ENCODE measurements at places on chromosomes 4 and X.

DNA sequence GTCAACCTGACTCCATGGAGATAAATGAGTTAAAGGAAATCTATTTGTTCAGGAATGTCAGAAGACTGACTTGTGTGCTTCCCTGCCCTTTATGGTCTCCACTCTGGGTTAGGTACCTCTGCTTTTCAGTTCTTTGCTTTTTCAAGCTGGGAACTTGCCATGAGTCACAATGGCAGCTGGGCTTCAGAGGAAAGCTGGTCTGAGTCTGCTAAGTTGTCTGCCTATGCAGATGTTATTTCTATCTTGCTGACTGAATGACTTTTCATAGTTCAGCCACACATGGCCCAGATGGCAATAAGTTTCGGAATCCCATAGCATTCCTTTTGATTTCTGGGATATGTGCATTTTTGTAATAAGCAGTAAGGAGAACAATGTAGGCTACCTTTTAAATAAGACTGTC, 337.9 kb upstream of the FGF13 start:
- no peak for DNase-seq

- DNase-seq, result no peak
Measured at GRCh38 chrX:24019448-24019847, 7.5 kb downstream of the KLHL15 start.

GRCh38 chr4:81519427-81519773, 47.7 kb upstream of the RASGEF1B start:
- DNase-seq, result no peak

DNA sequence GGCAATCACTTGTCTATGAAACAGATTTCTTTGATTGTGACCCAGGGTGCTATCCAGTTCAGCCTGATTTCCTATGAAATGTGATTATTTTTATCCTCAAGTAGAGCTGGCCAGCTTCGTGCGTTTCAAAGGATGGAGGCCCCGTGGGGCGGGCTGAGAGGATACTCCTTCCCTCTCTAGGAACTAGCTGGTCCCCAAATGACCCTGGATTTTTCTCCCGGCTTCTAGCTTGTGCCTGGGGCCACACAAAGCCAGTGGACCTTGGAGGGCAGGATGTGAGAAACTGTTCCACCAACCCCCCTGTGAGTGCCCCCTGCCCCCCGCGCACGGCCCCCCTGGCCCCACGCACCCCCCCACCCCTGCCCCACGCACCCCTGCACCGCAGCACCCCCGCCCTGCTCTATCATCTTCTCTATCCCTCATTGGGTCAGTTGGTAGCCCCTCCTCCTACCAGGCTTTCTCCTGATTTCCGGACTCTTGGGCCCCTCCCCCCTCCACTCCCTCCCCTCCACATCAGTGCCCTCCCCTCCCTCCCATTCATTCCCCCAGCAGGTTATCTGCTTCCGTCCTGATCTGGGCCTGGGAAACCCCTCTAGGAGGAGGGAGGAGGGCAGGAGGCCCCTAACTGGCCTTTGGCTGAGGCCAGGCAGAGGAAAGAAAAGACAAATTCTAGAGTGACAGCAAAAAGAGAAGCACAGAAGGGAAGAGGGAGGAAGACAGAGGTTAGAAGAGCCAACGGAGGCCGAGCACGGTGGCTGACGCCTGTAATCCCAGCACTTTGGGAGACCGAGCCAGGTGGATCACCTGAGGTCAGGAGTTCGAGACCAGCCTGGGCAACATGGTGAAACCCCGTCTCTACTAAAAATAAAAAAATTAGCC, 3.3 kb downstream of the XPNPEP2 start:
- DNase-seq, result no peak

- no peak for DNase-seq
Measured at GRCh38 chr4:55941881-55942396, 6.8 kb upstream of the CEP135 start.

DNA sequence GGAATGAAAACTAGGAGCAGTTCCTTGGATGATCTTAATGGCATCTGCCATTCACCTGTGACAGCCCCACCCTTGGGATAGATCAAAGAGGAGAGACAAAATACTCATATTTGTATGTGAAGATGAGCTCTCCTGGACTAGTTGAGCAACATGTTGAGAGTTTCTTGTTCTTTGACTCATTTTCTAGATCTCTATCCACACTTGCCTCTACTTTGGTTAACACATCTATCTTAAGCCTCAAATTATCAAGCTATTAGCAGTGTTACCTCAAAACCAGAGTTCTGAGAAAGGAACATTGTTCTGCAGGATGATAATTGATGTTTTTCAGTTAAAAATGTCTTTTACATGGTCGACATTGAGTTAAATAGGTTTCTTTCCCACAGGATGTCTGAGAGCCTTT, 94.2 kb upstream of the TEX13D start:
- no peak for DNase-seq

DNA sequence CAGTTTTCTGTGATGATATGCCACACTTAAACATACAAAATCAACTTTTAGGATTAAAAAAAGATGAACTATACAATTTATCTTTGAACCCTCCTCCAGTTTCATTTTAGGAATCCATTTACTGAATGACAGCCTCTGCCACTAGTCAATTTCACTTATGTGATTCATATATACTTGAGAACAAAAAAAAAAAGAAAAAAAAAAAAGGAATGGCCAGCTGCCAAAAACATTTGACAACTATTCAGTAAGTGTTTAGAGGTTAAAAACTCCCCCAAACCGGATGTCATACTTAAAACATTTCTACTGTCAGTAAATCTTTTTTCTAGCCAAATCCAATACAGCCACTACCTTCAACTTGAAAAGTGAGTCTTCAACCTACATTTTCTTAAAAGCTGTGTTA, 266.7 kb upstream of the MAGEB2 start:
- DNase-seq, result no peak

DNA sequence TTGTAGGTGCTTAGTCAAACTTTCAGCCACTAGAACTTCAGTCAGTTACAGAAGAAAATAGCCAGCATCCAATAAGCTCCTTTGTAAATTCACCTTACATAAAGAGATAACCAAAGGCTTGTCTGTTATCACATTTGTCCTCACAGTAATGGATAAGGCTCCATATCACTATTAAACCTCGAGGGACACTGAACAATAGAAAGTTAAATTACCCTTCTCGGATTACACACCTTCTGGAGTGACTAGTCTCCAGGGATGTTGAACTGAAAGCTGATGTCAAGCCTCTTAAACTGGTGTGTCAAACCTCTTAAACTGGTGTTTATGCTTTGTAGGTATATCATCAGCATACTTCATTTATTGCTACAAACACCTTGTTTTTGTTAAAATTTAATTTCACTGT, 639.0 kb downstream of the CENPC start:
- no peak for DNase-seq

DNA sequence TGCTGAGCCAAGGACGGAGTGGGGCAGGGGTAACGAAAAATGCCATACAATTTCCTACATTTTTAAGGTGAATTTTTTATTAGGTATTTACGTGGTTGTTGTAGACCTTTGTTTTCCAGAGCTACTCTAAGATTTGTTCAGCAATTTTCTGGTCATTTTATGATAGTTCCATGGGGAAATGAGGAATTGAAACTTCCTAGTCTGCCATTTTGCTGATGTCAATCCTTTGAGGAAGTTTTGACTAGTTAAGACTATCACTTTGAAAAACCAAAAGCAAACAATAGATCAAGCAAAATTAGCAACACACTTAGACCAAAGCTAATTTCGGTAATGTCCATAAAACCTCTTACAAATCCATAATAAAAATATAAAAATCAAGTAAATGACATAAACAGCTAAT, 7.0 kb upstream of the TLR3 start:
- no peak for DNase-seq

DNA sequence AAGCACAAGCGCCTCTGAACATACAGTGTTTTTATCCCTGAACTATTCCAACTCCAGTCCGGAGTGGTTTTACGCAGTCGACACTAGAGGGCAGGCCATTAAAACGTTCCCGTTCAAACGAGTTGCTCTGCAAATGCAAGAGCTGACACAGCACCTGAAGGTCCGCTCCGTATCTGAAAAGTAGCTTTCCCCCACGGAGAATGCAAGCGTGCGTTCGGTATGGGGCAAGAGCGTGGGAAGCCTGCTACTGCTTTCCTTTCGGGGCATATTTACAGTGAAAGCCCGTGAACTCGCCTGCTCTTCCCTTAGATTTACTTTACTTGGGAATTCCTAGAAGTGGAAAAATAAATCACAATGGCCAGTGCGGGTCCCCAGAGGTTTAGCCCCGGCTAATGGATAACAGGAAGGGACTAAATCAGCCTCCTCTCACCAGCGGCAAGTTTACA, 190.8 kb downstream of the TSPAN5 start:
- peak; percentile 49 for DNase-seq

DNA sequence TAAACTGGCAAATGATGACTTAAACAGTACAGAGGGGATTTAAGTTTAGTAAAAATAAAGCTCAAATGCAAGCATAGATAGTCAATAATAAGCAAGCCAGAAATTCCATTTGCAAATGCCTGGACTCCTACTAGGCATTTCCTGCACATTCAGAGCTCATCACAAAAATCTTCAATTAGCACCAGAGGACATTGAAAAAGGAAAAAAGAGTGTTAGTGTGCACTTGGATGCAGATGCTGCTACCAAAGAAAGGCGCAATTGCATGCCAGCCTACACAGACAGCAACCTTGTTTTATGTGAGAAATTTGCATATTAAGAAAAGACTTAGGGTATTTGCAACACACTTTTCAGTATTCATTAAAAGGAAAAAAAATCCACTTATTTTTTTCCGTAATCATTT, 282.1 kb downstream of the GRIA2 start:
- DNase-seq, result no peak

DNA sequence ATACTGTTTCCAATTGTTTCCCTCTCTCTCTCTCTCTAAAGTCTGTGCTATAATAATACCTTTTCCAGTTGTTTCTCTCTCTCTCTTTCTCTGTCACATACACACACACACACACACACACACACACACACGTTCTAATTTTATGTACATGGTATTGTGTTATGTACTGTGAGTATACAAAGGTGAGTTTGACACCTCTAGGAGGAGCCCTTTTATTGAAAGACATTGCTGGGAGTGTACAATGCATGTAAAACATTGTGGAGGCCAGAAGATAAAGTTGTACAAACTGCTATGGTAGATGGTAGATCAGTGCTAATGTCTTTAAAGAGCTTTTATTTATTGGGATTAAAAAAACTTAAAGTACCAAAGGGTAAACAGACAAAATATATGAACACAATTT, 53.6 kb downstream of the BLTP1 start:
- DNase-seq, result no peak

GRCh38 chrX:68985135-68985755, 156.4 kb downstream of the EFNB1 start:
- DNase-seq, result no peak

- DNase-seq, result no peak
Measured at GRCh38 chr4:52244848-52245247, 193.7 kb downstream of the SPATA18 start.

DNA sequence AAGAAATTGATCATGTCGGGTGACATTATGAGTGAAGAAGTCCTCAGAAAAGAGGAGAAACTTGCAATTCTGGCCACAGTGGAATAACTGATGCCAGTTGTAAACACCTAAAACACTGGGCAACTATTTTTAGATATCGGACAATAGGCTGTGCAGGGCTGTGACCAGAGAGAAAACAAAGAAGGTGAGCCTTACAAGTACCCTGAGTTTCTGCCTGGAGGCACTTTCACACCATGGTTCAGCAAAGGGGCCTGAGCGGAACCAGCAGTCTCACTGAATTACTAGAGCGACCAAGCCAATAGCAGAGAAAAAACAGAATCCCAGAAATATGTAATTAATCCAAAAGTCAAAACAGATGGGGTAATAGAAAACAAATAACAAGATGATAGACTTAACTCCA, 11.2 kb downstream of the IRAK1 start:
- no peak for DNase-seq

GRCh38 chr4:55014876-55015275, 110.5 kb downstream of the KDR start:
- DNase-seq, result no peak

DNA sequence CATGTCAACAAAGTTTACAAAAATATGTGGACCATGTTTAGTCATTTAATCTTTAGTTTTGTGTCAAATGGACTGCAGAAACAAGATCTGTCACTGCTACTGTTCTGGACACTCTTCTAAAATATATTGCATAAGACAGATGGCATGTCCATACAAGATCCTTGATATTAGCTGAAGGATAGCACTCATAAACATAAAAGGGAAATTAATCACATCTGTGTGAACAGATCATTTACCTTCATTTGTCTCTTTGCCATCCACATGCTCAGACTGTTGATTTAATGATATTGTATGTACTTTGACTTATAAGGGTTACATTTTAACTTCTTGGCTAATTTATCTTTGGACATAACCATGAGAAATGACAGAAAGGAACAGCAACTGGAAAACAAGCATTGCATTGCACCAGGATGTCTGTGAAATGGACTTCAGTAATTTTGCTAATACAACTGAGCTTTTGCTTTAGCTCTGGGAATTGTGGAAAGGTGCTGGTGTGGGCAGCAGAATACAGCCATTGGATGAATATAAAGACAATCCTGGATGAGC, at the start of gene UGT2B7:
TSS of gene UGT2B7 (plus strand) at position 364 of the 546 bp plus-strand sequence. CDS start at position 411, 47 bp downstream.
- DNase-seq, result no peak

- no peak for DNase-seq
Measured at GRCh38 chr4:95071851-95072250, 314.1 kb downstream of the BMPR1B start.

DNA sequence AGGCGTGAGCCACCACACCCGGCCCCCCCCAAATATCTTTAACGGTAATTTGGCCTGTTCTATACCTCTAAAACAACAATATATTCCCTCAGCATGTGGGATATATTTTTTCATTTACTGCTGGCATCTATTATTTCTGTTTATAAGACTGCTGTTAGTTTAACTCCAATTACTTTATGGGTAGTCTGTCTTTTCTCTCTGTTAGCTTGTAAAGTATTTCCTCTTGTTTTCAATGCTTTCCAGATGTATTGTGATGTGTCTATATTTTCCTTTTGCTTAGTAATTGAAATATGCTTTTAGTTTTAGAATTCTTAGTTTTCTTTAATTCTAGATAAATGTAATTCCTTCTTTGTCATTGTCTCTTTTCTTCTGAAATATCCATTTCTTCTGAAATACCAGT, 445.8 kb downstream of the ANKRD50 start:
- no peak for DNase-seq

DNA sequence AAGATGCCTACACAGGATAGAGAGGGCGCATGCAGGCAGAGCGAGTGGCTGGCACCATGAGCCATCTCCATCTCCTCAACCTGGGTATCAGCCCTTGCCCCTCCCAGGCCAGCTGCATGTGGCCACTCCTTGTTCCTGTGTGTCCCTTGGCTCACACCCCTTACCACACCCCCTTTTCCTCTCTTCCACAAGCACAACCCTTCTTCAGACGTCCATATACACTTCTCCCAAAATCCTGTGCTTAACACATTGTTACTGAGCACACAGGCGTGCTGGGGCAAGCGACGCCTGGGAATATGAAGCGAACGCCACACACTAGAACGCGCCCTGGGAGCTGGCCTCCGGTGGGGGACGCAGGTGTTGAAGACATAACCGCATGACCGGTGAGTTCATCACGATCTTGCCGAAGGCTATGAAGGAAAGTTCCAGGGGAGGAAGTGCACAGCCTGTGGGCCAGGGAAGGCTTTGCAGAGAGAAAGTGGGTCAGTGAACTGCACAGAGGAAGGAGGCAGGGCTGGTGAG, 19.1 kb upstream of the KIAA0232 start:
- DNase-seq, result no peak

GRCh38 chr4:40506066-40506465, 123.6 kb downstream of the RBM47 start:
- DNase-seq, result no peak

- DNase-seq, result no peak
Measured at GRCh38 chr4:163697121-163697520, 202.6 kb downstream of the TMA16 start.

- no peak for DNase-seq
Measured at GRCh38 chr4:88012647-88013046, 5.2 kb downstream of the PKD2 start.
